Activated CD4-positive, alpha-beta T cell treated with anti-CD3 and anti-CD28 coated beads, Interleukin-2, amount 50 U/mL, for 1 hour (primary cell): ENCODE measurements at places on chromosomes 3 and 15.

GRCh38 chr3:193403307-193403706 lies 24.8 kb upstream of the ATP13A5 start:
- DNase-seq, result no peak

DNA sequence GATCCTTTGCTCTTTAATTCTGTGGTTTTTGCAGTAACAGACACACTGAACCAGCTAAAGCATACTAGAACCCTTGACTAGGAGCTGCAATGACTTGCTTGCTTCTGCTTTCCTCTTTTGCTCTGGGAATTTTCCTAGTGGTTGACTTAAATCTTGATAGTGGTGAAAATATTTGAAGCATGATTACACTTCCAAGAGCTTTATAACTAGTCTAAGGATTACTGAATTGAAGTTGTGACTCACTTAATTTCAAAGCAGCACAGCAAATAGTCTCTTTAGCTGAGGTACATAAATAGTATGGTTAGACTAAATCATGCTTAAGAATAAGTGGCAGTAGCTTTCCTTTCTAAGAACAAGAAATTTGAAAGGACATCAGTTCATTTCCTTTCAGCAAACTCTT lies 513.5 kb upstream of the GBE1 start:
- DNase-seq, result no peak

DNA sequence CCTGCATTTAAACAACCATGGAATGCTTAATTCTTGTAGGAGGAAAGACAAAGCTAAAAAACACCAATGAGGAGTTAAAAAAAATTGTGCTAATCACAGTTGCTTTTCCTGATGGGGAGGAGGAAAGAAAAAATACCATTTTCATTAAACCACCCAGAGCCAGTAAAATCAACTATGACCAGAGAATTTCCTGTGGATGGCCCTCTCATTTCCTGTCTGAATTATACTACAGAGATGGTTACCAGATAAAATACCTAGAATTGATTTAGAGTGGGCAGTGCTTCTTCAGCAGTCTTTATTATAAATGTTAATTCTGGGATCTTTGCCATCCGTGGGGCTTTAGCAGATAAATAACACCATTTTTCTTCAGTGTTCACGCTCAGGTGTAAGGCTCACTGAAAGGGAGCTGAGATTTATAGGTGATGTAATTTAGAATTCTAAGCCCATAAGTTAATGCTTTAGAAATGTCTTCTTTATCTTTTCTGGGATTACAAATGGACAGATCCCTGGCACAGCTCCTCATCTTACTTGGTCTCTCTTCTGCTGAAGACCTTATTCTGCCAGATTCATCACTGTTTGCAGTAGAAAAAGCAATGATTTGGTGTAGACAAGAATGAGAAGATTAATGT lies 37.9 kb downstream of the RETNLB start:
- no peak for DNase-seq

GRCh38 chr3:185658504-185658912 lies 72.4 kb downstream of the SENP2 start:
- no peak for DNase-seq
